ENCODE measurements at places on chromosomes 6 and 20.

GRCh38 chr6:147603392-147604081, 95.0 kb downstream of the SAMD5 start:
- DNase-seq: no peak

DNA sequence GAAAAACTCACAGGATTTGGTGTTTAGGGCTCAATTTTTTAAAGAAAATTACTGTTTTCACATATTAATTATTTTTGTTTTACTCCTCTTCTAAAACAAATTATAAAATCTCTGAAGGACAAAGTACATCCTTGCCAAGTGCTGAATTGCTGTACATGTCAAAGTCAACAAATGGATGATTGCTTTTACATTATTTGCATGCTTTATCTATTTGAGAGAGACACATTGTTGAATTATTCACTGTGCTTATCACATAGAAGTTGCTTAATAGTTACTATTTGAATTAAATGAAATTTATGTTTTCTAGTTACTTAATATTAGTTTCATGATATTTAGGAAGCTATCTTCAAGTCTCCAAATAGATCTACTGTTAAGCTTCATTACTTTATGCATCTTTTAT, 318.6 kb upstream of the PTCHD4 start:
- no peak for DNase-seq

- no peak for DNase-seq
These were observed 25.2 kb upstream of the FYN start for GRCh38 chr6:111898452-111898851.

- DNase-seq: no peak
These were observed 1047.9 kb upstream of the MAP3K7 start for GRCh38 chr6:91634791-91635190.

GRCh38 chr6:44428682-44429081, 41.2 kb downstream of the CDC5L start:
- DNase-seq: peak; percentile 9

GRCh38 chr6:75283907-75284631, 523 bp downstream of the TMEM30A start:
- peak; percentile 23 for DNase-seq

- no peak for DNase-seq
These were observed 154.6 kb downstream of the SOBP start for GRCh38 chr6:107644513-107644912.

- DNase-seq: no peak
These were observed 1.3 kb downstream of the RGL2 start for GRCh38 chr6:33297406-33297955.

- peak; percentile 12 for DNase-seq
These were observed 87.4 kb downstream of the ARID1B start for GRCh38 chr6:156864557-156864956.

- DNase-seq: peak; percentile 52
These were observed 36.8 kb downstream of the TSPYL4 start for GRCh38 chr6:116217069-116217468.

DNA sequence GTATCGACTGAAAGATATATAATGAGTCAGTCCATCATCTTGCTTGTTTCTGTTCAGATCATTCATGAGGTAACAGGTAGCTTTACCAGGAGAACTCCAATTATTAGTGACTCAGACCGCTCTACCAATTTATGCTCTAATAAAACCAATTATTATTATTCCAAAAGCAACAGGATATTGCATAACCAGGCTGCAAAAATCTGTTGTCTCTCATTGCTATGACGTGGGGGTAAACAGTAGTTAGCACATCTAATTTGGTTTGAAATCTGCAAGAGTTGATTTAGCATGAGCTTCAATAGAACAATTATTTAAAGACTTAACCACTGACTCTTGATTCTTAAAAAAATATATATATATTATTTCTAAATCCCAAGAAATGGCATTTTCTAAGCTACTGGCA, 90.9 kb upstream of the MAP7 start:
- no peak for DNase-seq

- no peak for DNase-seq
These were observed 2.7 kb downstream of the FBXO9 start for GRCh38 chr6:53067849-53068361.

- peak; percentile 43 for DNase-seq
These were observed 312.4 kb downstream of the GRIK2 start for GRCh38 chr6:101705866-101706265.

DNA sequence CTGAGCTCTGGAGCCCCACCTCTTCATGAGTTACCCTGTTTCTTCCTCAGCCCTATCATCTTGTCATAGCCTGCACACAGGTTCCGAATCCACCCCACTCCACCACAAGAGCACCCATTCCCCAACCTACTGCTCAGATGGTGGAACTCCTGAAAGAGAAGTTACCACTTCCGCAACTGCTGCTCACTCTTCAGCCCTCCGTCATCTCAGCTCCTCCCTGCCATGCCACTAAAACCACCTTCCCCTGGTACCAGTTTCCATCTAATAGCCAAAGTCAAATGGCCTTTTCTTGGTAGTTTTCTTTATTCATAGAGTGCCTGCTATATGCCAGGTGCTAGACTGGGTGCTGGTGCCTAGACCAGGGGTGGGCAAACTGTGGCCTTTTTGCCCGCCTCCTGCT, 3.9 kb downstream of the RAB22A start:
- DNase-seq: no peak

GRCh38 chr6:155374681-155375080, 60.4 kb upstream of the TFB1M start:
- DNase-seq: no peak

GRCh38 chr20:52993076-52993475, 20.9 kb downstream of the TSHZ2 start:
- no peak for DNase-seq

DNA sequence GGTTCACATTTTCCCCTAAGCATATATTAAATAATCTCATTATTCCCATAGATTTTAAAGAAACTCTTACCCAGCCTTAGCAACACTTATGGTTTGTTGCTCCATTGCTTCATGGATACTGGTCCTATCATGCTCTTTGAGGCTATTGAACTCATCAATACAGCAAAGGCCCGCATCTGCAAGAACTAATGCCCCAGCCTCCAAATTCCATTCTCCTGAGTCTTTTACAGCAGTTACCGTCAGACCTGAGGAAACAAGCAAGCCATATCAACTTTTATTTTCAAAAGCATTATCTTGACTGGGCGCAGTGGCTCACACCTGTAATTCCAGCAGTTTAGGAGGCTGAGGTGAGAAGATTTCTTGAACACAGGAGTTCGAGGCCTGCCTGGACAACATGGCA, 37.7 kb upstream of the ASF1A start:
- no peak for DNase-seq

GRCh38 chr20:36601540-36601939, 4.0 kb upstream of the RAB5IF start:
- DNase-seq: no peak

- no peak for DNase-seq
These were observed 295.4 kb downstream of the FOXA2 start for GRCh38 chr20:22288957-22289356.

GRCh38 chr6:36339146-36339545, 2.5 kb upstream of the BNIP5 start:
- no peak for DNase-seq

DNA sequence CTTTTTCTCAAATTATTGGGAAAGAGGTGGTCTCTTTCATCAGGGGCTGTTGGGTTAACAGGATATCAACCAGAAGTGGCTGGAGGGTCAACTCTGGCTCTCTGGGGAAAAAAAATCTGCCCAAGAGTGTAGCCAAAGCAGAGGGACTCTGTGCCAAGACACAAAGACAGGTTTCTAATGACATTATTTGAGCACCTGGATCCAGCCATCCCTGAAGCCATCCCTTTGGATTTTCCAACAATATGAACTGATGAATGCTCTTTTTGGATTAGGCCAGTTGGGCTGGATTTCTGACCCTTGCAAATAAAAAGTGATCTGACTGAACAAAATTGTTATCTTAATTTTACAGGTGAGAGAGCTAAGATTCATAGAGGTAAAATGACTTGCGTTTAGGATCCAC, 88.7 kb downstream of the KCNB1 start:
- no peak for DNase-seq

DNA sequence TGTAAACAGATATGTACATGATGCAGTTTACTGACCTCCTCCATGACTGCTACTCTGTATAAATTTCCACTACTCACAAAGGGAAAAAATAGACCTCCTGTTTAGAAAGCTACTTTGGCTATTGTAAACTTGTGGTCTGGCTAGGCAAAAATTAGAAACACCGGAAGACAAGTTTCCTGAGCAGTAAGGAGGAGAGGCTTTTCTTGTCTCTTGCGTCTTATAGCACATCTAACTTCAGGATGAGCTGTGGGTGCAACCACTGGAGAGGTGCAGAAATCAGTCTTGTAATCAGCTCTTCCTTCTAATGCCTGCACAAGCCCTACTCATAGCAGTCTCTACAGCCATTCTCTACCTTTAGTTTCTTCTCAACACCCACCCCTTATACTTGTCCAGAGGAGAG, 296.5 kb upstream of the SLC35B3 start:
- no peak for DNase-seq

GRCh38 chr6:111767752-111768430, 105.4 kb downstream of the FYN start:
- no peak for DNase-seq

- DNase-seq: peak; percentile 87
These were observed 152.3 kb downstream of the ZMYND8 start for GRCh38 chr20:47204008-47204849.

- DNase-seq: no peak
These were observed 402.7 kb downstream of the CDKAL1 start for GRCh38 chr6:20936949-20937348.

DNA sequence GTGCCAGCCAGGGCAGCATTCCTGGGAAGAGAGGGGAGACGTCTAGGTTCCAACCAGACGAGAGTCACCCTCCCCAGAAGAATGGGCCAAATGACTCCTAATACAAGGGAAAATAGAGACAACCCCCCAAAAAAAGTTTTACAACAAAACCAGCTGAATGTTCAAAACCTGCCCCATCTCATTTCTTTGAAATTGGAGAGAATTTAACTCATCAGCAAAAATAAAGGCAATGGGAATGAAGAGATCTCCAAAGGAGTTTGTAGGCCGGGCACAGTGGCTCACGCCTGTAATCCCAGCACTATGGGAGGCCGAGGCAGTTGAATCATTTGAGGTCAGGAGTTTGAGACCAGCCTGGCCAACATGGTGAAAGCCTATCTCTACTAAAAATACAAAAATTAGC, 9.7 kb upstream of the EMILIN3 start:
- DNase-seq: no peak

GRCh38 chr6:34919651-34920050, 30.6 kb downstream of the ANKS1A start:
- DNase-seq: peak; percentile 38

DNA sequence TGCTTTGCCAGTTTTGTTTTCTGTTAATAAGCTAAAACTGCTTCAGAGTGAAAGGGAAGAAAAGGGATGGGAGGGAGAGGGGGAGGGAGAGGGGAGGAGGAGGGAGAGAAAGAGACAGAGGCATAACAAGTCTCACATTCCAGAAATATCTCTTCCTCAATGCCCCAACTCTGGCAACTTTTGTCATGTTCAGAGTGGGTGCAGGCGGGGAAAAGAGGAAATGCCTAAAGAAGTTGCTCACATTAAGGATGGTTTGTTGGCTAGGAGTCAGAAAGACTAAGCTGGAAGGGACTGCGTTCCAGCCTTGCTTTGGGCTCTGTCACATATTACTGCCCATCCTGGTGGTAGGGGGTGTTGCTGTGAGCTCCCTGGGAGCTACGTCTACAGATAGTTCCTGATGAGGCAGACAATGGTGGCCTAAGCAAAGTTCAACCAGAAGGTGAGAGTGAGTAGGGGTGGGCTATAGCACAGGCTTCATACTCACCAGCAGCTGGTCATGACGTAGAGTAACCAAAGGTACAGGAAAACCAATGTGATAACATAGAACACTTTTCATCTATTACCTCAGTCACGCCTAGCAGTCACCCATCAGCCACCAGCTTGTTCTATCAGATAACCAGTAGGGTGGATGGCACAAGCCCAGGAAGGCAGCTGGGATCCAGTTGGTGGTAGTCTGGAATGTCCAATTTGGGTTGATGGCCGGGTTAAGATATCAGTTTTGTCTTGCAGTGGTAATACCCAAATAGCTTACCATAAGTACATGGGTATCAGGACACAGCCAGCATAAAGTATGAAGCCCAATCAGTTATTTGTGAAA, 2.1 kb downstream of the TSPYL4 start:
- DNase-seq: peak; percentile 80

- DNase-seq: no peak
These were observed 18.2 kb upstream of the ADTRP start for GRCh38 chr6:11796829-11797228.

DNA sequence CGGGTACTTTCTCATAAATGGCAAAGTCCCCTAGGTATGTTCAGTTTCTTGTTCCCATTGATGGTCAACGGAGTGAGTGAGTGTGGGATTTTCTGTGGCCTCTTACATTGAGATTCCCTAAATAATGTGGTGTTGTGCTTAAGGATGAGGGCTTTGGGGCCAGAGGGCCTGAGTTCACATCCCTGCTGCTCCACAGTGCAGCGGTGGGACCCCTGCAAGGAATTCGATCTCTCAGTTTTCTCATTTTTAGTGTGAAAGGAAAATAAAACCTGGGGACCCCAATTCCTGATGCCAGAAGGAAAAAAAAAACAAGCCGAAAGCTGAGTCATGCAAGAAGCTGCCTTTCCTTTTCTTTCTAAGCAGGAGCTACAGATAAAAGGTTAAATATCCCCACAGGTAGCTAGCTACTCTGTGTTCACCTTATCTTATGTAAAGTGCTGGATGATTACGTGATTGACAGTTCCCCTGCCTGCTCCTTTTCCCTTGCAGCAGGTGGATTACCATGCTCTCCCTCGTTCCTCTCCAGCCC, 120.2 kb upstream of the CLDN20 start:
- no peak for DNase-seq
